ENCODE measurements at places on chromosomes 7 and 10.
A peak's percentile ranks its signal among the peaks of the same experiment; 100 is the strongest.

DNA sequence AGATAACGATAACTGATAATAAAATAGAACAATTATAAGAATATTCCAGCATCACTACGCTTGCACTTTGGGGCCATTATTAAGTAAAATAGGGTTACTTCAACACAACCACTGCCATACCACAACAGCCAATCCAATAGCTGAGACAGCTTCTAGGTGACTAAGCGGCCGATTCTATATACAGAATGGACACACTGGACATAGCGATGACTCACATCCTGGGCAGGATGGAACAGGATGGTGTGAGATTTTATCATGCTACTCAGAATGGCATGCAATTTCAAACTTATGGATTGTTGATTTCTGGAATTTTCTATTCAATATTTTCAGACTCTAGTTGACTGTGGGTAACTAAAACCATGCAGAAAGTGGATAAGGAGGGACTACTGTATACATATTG, 920.9 kb downstream of the LRMDA start:
- peak; percentile 94 for DNase-seq

GRCh38 chr10:44398271-44398670, 13.4 kb upstream of the CXCL12 start:
- no peak for DNase-seq

DNA sequence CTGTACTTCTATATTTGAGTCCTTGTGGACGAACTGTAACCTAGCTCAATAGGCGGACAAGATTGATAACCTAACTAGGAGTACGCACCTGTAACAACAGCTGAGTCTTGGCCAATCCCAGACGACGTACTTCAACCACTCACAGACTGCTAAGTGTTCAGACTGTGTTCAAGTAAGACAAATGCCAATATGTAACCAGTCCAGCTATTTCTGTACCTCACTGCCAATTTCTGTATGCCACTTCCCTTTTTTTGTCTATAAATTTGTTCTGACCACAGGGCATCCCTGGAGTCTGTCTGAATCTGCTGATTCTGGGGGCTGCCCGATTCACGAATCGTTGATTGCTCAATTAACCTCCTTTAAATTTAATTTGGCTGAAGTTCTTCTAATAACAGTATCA, 32.2 kb downstream of the HACD1 start:
- no peak for DNase-seq

- DNase-seq: no peak
These were observed 137.2 kb downstream of the CDH23 start for GRCh38 chr10:71533936-71534335.

DNA sequence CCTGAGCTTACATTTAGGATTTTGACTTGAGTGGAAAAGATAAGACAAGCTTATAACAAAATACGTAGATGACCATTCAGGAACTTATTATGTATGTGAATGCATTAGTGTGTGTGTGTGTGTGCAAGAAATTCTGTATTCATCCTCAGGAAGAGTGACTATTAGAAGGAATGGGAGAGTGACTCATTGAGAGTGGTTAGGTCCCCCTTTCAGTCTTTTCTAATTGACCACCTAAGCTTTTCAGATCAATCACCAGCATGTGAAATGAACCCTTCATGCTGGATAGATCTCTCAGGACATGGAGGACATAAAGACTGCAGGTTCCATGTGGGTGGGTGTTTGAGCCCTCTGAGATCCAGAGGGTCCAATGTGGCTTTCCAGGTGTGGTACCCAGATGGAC, 153.5 kb downstream of the MBL2 start:
- DNase-seq: no peak

DNA sequence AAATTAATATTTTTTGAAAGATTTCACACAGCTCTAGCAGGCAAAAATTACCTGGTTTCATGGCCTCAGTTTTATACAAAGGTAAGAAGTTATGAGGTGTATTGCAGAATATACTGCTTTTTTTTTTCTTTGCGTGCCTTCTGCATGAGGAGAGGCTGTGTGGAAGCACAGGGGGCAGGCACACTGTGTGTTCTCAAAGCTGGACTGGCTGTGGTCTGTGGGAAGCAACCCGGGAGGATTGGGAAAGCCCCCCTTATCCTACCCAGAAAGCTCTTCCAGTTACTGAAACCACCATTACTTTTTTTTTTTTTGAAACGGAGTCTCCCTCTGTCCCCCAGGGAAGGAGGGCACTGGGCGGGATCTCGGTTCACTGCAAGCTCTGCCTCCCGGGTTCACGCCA, 25.0 kb downstream of the ADARB2 start:
- DNase-seq: no peak

- DNase-seq: no peak
These were observed 33.8 kb upstream of the SMKR1 start for GRCh38 chr7:129468547-129468946.

DNA sequence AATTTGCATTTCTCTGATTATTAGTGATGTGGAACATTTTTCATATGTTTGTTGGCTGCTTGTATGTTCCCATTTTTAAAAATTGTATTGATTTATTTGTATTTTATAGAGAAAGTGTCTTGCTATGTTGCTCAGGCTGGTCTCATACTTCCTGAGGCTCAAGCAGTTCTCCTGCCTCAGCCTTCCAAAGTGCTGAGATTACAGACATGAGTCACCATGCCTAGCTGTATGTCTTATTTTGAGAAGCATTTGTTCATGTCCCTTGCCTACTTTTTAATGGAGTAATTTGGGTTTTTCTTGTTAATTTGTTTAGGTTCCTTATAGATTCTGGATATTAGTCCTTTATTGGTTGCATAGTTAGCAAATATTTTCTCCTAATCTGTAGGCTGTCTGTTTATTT, 214.2 kb upstream of the KAT6B start:
- peak; percentile 46 for DNase-seq

DNA sequence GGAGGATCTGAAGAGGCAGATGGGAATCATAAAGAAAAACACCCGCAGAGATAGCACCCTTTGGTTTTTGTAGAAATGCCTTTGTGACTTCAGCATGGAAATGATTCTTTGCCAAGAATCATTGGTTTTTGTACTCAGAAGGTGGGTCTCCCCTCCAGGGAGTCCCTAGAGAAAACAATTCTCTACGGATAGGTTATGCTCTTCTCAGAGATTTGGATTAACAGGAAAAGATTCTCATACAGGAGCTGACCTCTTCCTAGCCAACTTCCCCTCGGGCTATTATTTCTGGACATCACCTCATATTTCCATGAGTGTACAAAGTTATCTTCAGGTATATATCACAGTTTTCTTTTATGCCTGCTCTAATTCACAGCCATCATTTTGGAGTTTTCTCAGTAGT, 274.2 kb upstream of the HABP2 start:
- no peak for DNase-seq

GRCh38 chr10:82240408-82240807, 365.4 kb downstream of the NRG3 start:
- no peak for DNase-seq

- no peak for DNase-seq
These were observed 41.5 kb downstream of the MET start for GRCh38 chr7:116713500-116713899.
